NCI-H1436 (cell line): ENCODE measurements at places on chromosomes 6 and 20.

DNA sequence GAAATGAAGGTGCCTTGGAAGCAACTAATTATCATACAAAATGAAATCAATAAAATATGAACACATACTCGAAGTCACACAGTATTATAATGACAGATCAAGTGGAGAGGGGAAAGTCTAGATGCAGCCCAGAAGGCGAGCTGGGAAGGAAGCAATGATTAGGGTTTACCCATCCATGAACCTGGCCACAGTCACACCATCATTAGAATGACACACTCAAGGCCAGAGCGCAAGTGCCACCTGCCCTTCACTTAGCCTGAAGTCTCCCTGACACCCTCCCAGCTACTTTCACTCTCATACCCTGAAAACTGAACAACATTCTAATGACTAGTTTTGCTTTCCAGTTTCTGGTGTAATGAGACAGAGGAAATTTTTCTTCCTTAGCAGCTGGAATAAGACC lies 302.8 kb upstream of the JARID2 start:
- DNase-seq, result no peak

DNA sequence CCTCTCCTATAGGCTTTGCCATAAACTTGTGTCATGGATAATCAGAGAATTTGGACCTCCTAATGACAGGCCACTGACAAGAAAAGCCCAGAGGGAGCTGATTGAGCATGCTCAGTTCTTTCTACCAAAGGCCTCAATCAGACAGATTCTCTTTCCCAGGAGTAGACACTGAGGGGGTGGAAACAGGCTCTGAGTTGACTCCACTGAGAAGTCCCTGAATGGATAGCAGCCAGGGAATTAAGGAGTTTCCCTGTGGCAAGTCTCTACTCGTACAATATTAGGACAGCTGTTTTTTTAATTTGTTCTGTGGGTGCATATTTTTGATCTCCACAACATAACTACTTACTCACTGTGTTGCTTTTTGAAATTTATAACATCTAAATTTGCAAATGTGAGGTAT lies 63.3 kb downstream of the SLC16A10 start:
- DNase-seq, result no peak

DNA sequence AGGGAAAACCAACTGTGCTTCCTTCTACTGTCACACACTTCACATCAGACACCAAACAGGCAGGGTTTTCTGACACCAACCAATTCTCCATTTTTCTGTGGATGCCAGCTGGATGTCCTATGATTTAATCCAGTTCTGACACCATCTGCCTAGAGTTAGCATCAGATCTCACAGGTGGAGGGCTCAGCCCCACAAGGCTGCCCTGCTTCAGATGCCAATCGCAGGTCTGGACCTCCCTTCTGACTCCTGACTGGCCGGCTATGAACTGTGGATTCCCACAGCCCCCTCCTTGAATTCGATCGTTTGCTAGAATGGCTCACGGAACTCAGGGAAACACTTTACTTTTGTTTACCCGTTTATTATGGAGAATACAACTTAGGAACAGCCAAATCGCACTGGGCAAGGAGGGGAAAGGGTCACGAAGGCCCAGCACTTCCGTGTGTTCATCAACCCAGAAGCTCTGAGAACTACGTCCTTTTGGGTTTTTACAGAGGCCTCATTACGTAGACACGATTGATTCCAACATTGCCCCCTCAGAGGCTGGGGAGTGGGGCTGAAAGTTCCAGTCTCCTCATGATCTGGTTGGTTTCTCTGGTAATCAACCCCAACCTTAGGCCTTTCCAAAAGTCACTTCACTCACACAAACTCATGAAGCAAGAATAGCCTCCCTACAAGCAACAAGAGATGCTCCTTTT lies 25.4 kb upstream of the MAS1 start:
- DNase-seq, result no peak

GRCh38 chr6:50873167-50873566 lies 54.5 kb downstream of the TFAP2B start:
- no peak for DNase-seq

- DNase-seq, result no peak
Measured at GRCh38 chr6:42769051-42769450, 12.8 kb upstream of the BICRAL start.

GRCh38 chr6:11206576-11206975 lies 25.9 kb downstream of the NEDD9 start:
- no peak for DNase-seq

DNA sequence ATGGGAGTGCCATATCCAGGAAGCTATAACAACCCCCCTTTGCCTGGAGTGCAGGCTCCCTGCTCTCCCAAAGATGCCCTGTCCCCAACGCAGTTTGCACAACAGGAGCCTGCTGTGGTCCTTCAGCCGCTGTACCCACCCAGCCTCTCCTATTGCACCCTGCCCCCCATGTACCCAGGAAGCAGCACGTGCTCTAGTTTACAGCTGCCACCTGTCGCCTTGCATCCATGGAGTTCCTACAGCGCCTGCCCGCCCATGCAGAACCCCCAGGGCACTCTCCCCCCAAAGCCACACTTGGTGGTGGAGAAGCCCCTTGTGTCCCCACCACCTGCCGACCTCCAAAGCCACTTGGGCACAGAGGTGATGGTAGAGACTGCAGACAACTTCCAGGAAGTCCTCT lies 56.7 kb upstream of the TMEM181 start:
- DNase-seq, result no peak

DNA sequence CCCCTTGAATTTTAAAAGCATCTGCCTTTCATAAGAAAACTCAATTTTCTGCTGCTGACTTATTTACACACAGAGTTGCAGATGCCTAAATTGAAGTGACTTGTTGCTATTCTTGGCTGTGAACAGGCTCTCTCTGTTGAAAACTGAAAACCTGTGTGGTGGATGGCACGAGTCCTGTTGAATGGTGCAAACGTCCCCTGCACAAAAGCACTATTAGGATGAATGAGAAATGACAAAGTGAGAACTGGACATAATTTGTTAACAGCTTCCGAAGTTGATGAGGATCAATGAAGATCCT lies 201.7 kb upstream of the PREP start:
- no peak for DNase-seq

DNA sequence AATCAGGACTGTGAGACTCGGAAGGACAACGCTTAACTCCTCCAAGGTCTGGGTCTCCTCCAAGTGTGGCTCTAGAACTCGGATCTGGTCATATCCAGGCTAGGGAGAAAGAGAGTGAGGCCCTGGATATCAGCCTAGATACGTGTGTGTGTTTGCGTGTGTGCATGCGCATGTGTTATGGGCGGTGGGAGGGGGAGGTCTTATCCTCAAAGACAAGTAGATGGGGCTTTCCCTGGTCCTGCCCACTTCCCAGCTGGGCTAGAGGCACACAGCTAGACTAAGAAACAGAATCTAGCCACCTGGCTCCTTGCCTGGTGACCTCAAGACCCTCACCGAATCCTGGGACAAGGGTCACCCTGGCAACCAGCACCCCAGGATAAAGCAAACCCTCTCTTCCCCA lies 13.2 kb downstream of the CPNE5 start:
- DNase-seq, result no peak

GRCh38 chr6:52210227-52210626 lies 24.1 kb downstream of the IL17A start:
- DNase-seq, result no peak

- no peak for DNase-seq
Measured at GRCh38 chr6:84018453-84019061, 15.0 kb upstream of the MRAP2 start.
